Stimulated activated CD4-positive, alpha-beta T cell treated with anti-CD3 and anti-CD28 coated beads, Interleukin-2, amount 100 ng/mL, for 24 hours (primary cell): ENCODE measurements at places on chromosomes 3 and 15.

DNA sequence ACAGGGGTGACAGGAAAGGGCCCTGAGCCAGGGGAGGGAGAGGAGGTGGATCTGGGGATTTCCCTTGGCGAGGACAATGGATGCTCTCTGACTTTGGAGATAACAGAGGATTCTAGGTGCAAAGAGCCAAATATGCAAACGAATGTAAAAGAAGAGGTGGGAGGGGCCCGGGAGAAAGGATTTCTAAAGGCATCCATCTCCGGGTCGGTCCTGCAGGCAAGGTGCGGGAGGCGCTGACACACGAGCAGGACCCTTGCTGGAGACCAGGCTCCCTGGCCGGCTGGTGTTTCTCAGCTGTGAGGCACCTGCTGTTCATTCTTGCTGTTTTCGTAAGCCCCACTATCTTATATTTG, 115.2 kb upstream of the TLE3 start:
- no peak for DNase-seq

DNA sequence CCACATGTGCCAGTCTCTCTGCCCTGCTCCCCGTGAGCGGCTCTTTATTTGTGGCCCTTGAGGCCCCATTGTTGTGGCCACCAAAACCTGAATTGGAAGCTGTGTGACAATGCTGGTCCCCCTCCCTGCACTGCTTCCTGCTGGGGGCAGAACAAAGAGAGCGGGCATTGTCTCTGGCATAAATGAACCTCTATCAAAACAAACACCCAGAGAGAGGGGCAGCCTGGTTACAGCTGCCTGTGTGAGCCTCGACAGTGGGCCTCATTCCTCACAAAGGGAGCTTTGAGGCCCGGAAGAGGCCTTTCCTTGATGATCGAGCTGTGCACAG, 152.9 kb downstream of the IGF1R start:
- no peak for DNase-seq

GRCh38 chr3:114809668-114810413, 337.2 kb downstream of the ZBTB20 start:
- DNase-seq = no peak

DNA sequence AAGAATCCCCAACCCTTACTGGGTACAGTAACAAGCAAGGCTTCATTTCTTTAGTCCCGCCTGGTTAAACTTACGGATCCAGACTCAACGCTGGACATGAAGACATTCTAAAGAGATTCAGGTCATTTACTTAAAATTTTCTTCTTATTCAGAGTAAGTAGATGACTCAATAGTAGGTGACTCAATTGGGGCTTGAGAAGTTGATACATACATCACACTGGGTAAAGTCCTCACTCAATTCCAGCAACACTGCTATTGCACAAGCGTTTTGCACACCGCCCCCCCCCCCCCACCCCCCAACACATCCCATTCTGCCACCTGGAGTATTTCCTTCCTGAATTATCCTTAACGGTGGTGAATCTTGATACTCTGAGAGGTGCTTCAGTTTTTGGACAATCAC, 610.0 kb downstream of the FOXP1 start:
- no peak for DNase-seq

DNA sequence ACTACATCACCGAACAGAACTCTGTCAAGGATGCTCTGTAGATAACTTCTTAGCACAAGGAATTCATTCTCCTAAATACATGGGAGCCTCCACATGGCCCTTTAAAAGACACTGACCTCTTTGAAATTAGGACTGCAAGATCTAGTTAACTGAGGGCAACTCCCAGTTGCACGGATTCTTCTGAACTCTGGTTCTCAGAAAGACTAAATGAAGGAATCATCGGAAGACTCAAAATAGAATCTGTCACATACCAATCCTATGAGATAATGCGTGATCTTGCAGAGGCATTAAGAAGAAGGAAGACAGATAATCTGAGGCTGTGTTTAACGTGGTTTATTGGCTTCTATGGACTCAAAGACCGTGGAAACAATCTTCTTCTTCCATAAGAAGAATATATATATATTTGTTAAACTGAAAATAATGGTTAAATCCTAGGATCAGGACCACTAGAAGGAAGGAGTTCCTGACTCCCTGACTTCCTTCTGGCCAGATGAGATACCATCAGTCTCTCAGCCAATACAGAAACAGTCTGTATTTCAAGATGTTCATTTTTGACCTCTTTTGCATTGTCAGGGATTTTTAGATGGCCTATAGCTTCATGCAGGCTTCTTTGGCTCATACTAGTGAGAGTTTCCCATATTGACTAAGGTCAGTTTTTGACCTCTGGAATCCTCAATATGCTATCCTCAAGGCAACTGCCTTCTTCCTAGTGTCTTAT, 33.9 kb upstream of the TBC1D23 start:
- DNase-seq = no peak

GRCh38 chr15:88630141-88630721, 8.6 kb upstream of the ISG20 start:
- no peak for DNase-seq

GRCh38 chr3:87732294-87732693, 326.5 kb downstream of the CGGBP1 start:
- DNase-seq = no peak
